Activated T-helper 1 cell treated with Interleukin-2 at 50 U/mL for 16 hours (primary cell): ENCODE measurements at places on chromosomes 6 and 20.

- DNase-seq: no peak
These were observed at the start of gene HCK for GRCh38 chr20:32052090-32052777. HCK (plus strand) TSS chr20:32052242.

DNA sequence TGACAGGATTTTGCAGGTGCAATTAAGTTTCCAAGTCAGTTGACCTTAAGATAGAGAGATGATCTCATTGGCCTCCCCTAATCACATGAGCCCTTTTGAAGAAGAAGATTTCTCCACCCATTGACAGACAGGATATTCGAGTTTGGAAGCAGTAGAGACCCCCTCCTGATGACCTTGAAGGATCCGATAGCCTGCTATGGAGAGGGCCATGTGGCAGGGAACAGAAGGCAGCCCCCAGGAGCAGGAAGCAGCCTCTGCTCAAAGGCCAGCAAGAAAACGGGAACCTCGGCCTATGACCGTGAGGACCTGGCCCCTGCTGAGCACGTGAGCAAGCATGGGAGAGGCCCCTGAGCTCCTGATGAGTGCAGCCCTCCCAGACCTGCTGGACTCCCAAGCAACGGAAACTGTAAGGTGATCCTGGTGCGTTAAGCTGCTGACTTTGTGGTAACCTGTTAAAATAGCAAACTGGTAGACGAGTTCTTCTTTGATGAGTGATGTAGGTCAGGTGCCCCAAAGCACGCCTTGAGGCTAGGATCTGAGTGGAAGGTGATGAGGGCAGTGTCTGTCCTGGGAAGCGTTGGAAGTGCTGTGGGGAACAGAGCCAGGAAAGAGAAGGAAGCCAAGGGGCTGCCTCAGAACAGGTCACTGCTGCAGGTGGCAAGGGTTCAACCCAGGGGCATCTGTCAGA is 18.5 kb upstream of the TUBB2A start:
- DNase-seq: no peak

DNA sequence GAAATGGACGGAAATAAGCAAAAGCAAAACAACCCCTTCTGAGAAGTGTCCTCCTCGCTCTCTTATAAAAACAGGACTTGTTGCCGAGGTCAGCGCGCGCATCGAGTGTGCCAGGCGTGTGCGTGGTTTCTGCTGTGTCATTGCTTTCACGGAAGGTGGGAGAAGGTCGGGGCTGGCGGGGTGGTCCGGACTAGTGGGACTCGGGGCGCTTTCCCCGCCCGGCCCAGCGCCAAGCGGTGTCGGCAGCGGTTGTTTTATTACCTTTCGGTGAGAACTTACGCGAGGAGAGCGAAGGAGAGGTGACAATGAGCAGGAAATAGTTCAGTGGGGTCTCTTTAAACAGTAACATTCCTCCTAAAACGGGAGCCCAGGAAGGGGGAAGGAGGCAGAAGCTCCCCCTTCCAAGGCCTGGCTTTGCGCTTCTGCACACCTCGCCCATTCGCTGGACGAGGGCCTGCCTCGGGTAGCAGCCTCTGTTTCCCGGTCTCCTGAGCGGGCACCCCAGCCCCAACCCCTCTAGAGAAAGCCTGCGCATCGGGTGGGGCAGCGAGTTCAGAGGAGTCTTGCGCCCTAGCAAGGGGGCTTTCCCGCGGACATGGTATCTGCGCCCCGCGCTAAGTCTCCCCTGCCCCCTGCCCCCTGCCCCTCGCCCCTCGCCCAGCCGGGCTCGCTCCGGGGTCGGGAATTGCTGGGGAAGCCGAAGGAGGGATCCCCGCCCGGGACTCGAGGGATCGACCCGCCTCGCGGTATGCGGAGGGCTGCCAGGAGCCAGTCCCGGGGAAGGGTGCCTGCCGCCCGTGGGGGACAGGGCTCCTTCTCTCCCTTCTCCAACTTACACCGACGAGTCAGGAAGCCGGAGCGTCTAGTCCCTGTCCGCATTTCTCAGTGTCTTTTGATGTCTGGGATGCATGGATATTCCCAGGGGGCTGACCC is 1.2 kb upstream of the TBXT start:
- no peak for DNase-seq

- DNase-seq: no peak
These were observed 67.9 kb downstream of the SGK1 start for GRCh38 chr6:134249759-134250602.

DNA sequence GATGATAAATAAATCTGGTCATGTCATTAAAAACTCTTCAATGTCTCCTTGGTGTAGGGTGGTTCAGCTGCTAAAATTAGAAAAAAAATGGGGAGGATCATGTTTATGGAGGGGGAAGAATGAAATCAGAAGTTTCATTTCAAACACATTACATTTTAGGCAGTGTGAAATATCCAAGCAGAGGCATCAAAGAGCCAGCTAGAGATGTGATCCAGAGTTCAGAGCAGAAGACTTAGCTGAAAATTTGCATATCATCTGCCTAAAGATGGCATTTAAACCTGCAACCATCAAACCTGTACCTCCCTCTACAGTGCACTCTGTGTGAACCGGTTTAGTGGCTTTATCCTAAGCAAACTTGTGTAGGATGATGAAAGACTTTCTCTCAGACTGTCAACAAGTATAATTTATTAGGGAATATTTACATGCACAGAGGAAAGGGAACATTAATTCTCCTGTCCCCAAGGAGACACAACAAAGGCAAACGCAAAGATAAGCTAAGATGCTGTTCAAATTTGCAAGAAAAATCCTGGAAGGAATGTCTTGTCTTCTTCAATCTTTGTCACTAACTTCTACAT is 84.8 kb upstream of the PLEKHG1 start:
- no peak for DNase-seq
